ENCODE measurements at places on chromosomes 1 and 21.

GRCh38 chr1:246041360-246041759 lies 465.7 kb downstream of the SMYD3 start:
- DNase-seq: no peak

DNA sequence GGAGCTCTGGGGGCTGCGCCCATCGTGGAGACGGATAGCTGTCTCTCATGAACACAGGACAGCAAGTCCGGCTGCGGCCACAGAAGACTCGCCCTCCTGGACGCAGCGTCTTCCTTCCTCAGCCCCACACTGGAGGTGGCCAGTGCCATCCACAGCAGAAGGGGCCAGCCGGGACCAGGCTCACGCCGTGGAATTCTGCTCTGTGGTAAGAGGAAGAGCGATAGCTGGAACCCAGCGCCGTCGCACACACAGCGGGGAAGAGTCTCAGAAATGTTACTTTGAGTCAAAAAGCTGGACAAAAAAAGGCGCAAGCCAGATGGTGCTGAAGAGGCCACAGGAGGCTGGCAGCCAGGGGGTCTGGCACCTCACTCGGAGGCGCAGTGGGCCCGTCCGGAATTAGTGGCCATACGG lies 113.9 kb upstream of the COL6A1 start:
- DNase-seq: no peak

GRCh38 chr1:29453502-29454240 lies 217.3 kb downstream of the PTPRU start:
- DNase-seq: no peak

- no peak for DNase-seq
Observed at GRCh38 chr21:25175938-25176337, 431.3 kb downstream of the MRPL39 start.

DNA sequence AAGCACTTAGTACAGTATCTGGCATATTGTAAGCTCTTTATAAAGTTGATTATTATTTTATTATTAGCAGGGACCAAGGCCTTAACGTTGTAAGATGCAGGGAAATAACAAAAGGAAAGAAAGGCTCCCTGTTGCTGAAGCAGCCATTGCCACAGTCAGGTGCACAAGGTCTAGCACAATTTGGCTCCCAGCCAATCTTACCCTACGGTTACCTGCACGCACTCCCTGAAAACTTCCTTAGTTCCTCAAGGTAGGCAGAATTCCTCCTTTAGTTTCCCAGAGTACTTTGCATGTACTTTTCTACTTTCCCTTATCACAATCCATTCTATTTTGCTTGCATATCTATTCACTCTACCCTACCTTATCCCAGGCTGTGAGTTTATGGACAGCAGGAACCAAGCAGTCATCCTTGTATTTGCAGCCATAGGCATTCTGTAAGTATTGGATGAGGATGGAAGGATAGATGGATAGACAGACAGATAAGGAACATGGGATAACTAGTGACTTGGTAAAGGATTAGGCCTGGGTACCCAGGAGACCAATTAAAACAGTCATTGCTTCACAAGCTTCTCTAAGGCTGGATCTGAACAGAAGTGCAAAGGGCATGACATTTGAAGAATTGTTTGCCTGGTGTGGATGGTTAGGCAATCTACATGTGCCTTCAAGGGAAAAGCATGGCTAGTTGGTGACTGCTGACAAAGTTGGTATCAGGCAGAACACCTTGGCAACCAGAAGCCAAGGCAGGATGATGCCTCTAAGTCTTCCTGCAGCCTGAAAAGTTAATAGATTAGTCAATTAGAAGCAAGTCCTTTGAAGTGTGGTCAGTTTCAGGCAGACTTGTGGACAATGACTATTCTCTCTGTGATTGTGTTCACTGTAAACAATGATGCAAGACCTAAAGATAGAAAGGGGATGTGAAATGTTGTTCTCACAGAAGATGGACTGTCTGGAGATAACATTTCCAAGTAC lies 20.8 kb upstream of the JAK1 start:
- DNase-seq: no peak

DNA sequence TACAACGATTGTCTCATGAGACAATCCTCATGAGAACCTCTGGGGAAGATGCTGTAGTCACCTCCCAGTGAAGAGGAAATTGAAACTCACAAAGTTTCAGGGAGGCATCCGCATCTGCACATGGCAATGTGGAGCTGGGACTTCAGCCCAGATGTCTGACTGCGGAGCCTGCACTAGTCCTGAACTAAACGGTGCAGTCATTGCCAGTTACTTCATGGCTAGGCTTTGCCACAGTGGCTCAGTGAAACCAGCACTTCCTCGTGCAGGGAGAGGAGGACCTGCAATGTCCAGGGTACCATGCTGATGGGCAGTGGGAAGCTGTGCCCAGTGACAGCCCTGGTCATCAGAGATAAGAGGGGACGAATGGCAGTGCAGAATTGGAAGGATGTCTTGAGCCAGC lies 40.7 kb upstream of the ETS2 start:
- no peak for DNase-seq

DNA sequence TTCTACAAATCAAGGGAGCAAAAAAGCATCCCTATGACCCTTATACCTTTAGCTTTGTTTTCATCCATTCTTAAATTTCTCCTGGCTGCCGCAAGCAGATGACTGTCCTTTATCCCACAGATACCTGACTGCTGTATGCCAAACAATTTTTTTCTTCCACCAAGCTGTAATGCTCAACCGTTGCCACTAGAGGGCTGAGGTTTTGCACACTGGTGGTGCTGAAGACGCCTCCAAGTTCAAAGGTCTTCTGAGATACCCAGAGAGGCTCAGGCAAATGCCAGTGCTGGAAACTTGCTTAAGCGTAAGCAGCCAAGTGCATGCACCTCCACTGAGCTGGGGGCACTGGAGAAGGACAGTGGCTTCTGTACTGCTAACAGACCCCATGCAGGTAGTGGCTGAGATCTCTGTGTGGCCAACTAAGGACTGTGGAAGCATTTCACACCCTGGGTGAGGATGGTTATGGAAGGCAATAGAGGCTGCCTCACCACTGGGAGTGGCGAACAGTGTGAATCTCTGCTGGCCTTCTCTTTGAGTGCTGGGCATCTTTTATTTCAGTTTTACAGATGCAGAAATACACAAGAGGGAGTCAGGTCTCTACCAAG lies 28.5 kb downstream of the CNIH3 start:
- peak; percentile 22 for DNase-seq

GRCh38 chr1:204349602-204350001 lies 10.1 kb downstream of the PLEKHA6 start:
- no peak for DNase-seq

DNA sequence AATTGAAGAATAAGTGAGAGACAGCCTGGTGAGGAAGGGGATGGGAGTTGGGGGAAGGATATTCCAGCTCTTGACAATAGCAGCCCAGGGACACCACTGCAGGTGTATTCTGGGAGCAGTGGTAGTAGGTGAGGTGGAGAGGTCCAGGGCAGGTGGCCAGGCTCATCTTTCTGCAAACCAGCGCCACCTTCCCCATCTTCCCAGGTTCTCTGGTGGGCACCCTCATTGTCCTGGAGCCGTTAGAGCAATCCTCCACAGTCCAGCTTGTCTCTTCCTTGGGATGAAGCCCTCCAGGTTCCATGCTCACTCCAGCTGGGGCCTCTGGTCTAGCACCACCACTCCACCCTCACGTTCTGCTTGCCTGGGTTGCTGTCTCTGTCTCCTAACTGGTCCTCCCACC lies 97.0 kb downstream of the IER5 start:
- DNase-seq: no peak

GRCh38 chr1:97923811-97924210 lies 3.0 kb upstream of the DPYD start:
- DNase-seq: no peak

DNA sequence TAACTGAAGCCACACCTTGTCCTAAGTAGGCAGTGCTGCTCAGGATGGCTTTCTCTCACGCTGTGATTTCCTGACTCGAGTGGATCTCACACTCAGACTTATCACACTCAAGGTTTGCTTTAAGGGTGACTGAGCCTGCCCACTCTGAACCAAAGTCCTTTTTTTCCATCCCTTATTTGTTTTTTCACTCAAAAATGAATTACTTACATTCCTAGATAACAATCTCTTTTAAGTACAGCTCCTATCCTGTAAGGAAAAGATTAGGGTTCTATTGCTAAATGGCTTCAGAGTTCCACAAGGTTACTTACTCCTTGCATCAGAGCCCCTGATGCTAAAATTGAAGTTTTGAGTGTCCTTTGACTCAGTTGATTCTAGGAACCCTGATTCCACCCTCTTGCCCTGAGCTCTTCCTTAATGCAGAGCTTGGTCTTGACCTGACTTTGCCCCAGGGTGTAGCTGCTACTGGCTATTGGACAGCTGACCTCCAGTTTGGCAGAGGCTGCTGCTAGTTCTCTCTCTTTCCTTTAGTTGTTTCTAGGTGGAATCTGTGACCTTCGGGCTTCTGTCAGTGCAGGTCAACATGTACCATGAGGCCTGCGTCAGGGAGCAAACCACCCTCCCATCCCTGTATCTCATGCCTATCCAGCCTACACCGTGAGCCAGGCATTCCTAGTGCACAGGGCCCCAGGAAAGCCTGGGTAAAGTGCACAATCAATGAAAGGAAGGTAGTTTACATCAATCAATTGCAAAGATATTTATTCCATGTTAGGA lies 80.1 kb upstream of the CD55 start:
- DNase-seq: no peak

DNA sequence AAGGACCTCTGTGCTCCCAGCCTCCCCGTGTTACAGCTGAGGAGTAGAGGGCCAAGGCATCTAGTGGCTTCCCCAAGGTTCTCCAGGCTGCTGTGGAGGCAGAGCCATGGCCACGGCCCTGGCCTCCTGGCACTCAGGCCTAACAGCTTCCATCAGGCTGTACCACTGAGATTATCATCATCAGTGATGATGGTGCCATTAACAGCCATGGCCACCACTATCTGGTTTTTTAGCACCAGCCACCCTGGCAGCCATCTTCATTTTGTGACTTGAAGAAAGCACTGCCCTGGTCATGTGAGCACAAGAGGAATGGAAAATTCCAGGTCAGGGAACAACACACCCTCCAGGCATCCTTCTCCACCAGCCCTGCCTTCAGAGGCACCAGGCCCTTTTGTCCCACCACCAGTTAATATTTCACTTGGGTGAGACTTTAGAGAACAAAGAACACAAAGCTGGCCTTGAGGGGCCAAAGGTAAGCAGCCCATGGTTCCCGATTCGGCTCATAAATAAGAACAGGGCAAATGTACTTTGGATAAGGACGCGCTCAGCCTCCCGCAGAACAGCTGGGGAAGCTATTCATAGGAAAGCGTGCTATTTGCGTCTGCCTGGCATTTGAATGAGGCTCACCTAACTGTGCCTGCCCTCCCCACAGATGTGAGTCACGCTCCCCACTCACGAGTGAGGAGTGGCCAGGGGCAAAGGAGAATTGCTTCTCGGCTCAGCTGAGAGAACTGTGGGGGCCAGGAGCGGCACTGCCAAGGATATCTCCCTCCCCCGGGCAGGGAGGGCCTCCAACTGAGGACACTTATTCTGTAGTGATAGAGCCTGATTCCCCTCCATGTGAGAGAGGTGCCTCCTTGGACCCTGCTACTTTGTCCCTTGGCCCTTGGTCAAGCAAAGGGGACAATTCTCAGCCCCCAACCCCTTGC lies 95.6 kb downstream of the CD58 start:
- DNase-seq: no peak

DNA sequence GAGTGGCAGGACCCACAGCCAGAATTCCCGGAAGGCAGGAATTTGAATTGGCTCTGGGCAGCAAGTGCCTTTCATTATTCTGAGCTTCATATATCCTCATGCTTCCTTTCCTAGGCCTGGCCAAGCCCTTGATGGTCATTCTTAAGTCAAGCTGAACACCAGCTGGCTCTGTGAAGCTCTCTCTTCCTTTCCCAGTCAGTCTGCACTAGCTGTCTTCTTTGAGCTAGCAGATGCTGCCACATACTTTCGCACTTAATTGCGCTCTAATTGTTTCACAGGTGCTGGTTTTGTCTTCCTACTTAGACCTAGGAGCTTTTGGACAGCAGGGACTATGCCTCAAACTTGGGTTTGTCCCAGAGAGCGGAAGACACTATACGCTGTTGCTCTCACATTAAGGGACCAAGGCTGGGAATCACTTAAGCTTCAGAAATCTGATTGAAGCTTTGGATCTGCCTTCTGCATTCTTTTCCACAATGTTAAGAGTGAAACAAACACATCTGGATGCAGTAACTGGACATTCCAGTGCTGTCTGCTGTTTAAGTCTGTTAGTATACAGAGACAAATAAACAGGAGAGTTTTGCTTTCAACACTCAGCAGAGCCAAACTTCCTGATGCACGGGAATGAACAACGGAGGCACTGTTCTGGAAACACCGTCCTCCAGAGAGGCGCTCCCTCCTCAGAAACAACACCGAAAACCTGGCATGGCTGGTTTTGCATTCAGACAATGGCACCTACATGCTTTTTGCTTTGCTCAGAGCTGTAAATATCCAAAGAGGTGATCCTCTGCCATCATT lies 2.2 kb downstream of the TLR5 start:
- no peak for DNase-seq

GRCh38 chr21:36211660-36212512 lies 55.3 kb downstream of the DOP1B start:
- DNase-seq: no peak

GRCh38 chr1:41423511-41424191 lies 60.8 kb downstream of the EDN2 start:
- DNase-seq: no peak

GRCh38 chr1:113958691-113959090 lies 20.6 kb upstream of the OLFML3 start:
- DNase-seq: no peak

DNA sequence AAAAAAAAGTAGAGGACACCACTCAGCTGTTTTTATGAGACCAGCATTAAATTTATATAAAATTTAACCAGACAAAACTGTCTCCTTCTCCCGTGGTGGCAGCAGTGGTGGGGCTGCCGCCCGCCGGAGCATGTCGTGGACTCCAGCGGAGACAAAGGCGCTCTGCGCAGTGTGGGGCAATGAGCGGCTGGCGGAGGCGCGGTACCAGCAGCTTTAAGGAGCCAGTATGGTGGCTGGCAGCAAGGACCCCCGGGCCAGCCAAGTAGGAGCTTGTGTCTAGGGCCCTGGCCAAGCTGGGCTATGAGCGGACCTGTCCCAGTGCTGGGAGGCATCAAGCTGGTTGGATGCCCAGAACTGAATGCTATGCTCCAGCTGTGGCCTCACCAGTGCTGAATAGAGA lies 2102.9 kb downstream of the NCAM2 start:
- DNase-seq: no peak
